Left colon (tissue), 2 donors: ENCODE measurements at places on chromosomes 16 and 17. TPM values are rescaled to one million over a fixed set of nuclear protein-coding genes. Genes with fewer than 3 reads are reported as not detected.

DNA sequence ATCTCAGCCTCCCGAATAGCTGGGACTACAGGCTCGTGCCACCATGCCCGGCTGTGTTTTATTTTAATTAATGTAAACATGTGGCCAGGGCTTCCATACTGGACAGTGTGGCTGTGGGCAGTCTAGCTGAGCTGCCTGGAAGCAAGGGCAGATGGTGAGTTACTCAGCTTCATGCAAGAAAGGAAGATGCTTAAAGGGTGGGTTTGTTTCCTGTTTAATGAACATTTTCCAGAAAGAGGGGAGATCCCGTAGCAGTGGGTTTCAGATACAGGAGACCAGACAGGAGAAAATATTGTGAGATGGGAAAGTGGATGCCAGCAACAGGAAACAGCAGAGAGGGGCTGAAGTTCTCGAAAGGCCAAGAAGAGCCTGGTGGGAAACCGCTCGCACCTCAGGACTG is 7.3 kb downstream of the MAPK8IP3 start:
- DNase-seq: no peak

The ALOXE3 gene
- not detected for total RNA-seq

The CMTM1 gene
- total RNA-seq: 4.9 TPM

The NT5M gene
- total RNA-seq: 1.6 TPM

- DNase-seq: no peak
These were observed 91.7 kb upstream of the TOB1 start for GRCh38 chr17:50957600-50958575.

GRCh38 chr17:59028328-59028727 is 78.4 kb downstream of the TRIM37 start:
- DNase-seq: no peak

GRCh38 chr17:51434434-51435170 is 174.3 kb downstream of the UTP18 start:
- DNase-seq: no peak

The RUNDC3A gene
- 1.5 TPM for total RNA-seq

GRCh38 chr17:27264068-27264812 is 29.7 kb upstream of the WSB1 start:
- no peak for DNase-seq

The PLA2G10 gene
- 39.1 TPM for total RNA-seq

GRCh38 chr17:27631411-27631760 is 398 bp downstream of the LGALS9 start:
- no peak for DNase-seq

DNA sequence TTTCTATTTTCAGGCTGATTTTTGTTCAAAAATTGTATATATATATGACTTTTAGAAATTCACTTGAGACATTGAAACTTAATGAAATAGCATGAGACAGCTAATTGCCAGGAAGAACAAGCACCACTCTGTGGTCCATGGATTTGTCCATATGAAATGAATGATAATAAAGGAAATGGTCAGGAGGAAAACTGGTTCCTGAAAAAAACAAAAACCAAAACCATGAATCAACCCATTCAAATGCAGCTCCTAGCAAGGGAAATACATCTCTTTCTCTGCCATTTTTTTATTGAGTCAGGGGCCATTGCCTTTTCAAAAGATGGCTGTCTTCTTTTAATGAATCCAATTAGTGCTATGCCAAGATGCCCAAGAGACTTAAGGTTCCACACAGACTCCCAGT is 230.7 kb downstream of the SLC39A11 start:
- DNase-seq: no peak

The TLCD1 gene
- 7.1 TPM for total RNA-seq

DNA sequence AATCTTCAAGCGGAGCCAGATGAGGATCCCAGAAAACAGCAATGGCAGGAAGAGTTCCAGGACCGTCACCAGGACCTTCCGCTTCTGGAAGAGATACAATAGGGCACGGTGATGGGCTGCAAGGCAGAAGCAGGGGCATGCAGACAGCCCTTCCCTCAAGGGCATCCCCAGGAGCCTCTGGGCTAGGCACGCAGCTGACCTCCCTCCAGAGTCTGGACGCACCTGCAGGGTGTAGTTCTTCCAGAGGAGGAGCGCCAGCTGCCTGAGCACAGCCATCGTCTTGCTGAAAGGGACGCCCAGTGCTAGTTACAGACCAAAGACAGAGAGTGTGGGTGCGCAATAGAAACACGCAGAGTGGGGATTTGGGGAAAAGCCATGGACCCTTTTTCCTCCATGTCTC is 14.3 kb downstream of the ABCA3 start:
- no peak for DNase-seq

GRCh38 chr16:57131351-57131970 is 39.1 kb downstream of the CPNE2 start:
- DNase-seq: no peak

The MSLN gene
- 6.4 TPM for total RNA-seq
